ENCODE measurements at places on chromosomes 6 and 20.

- DNase-seq: no peak
Observed at GRCh38 chr6:156820089-156820798, 43.1 kb downstream of the ARID1B start.

DNA sequence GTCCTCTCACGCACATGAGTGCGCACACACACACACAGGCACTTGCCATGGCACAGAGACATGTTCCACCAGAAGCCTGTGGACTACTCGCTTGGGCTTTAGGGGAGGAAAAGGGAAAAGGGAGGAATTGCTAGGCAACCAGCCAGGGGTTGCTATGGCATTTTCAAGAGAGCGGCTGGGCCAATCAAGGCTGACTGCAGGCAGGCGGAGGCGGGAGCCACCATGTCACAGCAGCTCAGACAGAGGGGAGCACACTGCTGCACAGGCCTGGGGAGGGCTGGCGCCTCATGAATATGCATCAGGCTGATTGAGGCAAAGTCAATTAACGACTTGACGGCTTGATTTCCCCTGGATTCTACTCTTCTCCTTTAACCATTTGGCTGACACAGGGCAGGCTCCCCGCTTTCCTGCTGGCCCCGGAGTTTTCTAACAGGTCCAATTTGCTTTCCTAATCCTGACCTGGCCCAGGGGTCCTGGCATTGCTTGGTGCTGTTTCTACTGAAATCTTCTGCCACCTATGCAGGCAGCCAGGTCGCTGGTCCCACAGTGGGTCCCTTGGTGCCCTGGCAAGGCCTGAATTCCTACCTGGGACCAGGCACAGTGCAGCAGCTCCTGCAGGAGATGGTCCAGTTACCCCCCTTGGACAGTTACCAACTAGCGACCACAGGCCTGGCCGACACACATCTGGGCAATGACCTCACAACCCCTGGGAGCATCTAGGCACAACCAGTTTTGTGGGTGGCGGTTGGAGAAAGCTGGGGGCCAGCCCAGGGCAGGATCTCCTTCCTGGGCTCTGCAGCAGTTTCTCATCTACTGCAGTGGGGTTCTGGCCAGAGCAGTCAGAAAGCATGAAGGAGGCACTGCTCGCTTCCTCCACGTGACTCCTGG lies 52.1 kb downstream of the YTHDF1 start:
- DNase-seq: no peak

DNA sequence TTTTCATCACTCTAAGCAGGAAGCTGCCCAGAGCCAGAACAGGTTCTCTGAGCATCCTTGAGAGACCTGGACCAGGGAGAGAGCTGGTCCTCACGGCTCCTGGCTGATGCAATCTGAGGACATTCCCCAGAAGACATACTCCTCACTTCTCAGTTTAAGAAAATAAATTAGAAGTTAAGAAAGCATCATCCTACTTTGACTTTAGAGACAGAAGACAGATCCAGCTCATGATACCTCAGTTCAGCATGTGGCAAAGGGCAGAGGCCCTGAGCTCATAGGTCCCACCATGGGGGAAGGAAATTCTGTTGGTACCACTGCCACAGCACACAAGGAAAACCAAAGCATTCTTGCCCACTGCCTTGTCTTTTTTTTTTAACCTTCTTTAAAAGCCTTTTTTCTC lies 378.1 kb upstream of the JARID2 start:
- DNase-seq: no peak

DNA sequence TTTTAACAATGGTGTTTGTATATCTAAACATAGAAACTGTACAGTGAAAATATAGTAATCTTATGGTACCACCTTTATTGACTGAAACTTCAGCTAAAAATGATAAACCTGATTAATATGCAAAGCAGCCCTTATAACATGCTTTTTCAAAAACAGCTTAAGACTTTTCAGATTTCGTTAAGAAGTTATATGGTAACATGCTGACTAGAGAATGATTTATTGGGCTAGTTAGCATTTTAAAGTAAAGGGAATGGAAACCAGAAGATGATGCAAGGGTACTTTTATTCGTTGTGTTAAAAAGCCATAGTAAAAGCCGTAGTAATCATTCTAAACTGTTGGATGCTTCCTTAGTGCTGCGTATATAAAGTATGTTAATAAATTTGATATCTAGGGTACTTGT lies 50.5 kb downstream of the CBFA2T2 start:
- DNase-seq: no peak

DNA sequence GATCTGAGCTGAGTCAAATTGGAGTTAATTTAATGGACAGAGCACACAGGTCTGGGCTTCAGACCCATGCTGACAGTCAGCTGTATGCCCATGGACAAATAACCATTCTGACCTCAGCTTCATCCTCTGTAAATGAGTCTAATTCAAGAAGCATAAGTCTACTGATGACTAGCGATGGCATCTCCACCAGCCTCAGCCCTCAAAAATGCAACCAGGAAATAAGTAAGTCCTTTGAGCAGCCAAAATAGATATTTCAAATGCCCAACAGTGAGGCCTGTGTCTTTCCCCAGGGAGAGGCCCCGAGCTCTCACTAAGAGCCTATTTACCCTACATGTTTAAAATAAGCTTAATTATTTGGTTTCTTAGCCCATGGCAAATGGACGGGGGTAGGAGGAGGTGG lies 114.2 kb upstream of the MTHFD1L start:
- no peak for DNase-seq

DNA sequence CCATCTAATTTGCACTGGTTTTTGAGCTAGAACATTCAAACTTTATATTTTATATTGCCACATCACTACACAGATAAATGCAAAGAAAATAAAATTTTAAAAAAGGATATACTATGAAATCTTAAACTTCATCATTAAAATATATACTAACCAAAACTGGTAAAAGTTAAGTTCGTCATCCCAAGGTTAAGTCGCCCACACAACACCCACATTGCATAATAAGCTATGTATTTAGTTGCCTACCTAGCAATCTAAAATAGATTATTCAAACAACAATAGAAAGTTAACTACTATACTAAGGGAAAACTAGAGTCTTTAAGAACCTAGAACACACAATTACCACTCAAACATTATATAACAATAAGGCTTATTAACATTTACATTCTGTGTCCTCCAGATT lies 24.5 kb downstream of the PDE10A start:
- no peak for DNase-seq

DNA sequence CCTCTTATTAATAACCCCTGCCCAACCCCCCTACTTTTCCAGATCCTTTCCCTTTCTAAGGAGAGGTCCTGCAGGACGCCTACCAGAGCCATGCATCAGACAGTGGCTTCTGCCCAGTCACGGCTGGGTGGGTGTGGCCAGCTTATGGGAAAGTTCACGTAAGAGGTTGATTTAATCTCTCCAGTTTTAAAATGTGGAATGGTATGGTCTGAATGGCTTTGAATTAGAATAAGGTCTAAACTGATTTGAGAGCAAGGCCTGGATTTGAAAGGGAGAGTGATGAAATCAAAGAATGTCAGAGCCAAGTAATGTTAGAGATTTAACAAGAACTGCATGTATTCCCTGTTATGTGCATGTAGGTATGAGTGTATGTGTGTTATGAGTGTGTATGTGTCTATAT lies 275.7 kb downstream of the PAX1 start:
- no peak for DNase-seq

DNA sequence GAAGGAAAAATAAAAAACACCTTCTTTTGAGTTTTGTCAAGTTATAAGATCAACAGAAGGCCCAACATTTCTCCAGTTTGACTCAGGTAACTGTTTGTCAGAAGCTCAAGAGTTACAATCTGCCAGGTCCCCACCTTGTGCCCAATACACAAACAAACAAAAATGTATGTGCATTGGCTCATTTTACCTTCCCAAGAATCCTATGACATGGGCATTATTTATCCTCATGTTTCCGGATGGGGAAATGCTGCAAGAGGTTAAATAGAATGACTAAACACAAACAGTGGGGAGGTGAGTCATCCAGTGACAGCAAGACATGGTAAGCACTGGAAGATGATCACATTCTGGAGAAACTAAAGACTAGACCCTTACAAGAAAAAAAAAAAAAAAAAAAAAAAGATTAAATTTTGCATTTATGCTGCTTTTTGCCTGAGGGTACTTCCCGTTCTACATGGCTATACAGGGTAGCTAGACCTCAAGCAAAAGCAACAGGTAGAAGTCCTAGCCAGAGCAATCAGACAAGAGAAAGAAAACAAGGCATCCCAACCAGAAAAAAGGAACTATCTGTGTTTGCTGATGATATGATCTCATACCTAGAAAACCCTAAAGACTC lies 23.6 kb upstream of the ANKRD60 start:
- DNase-seq: no peak

All from activated naive CD4-positive, alpha-beta T cell (primary cell).